ENCODE measurements at places on chromosomes 11 and 22. TPM values are rescaled to one million over a fixed set of nuclear protein-coding genes. Genes with fewer than 3 reads are reported as not detected.

The C11orf97 gene
- total RNA-seq = not detected

The SPON1 gene
- 0.12 TPM for total RNA-seq

The APLNR gene
- total RNA-seq = not detected

The SCGB2A2 gene
- total RNA-seq = not detected

The PANX3 gene
- total RNA-seq = not detected

The FOLR1 gene
- 0.12 TPM for total RNA-seq

The HORMAD2 gene
- not detected for total RNA-seq

The C11orf87 gene
- total RNA-seq = not detected

The ATL3 gene
- 115 TPM for total RNA-seq

The COA4 gene
- 79.4 TPM for total RNA-seq

The OR51B5 gene
- not detected for total RNA-seq

The GSTT2 gene
- 1.00 TPM for total RNA-seq

The PLAAT3 gene
- 4.2 TPM for total RNA-seq

The TEX54 gene
- not detected for total RNA-seq

The DDI1 gene
- not detected for total RNA-seq

The APOA1 gene
- total RNA-seq = 0.62 TPM

The RASL10A gene
- not detected for total RNA-seq

The TMEM126B gene
- total RNA-seq = 79.9 TPM

The KRTAP5-9 gene
- total RNA-seq = not detected

The OR52A1 gene
- total RNA-seq = not detected

The PRODH gene
- not detected for total RNA-seq

The NXPE1 gene
- total RNA-seq = not detected

The PRRG4 gene
- 0.12 TPM for total RNA-seq

The TMEM45B gene
- total RNA-seq = not detected

The IGSF9B gene
- total RNA-seq = 0.50 TPM

The SLC35F2 gene
- 22.9 TPM for total RNA-seq

Data from uterine smooth muscle cell (primary cell).